Stimulated activated CD8-positive, alpha-beta memory T cell treated with anti-CD3 and anti-CD28 coated beads, Interleukin-15, amount 100 ng/mL, for 4 hours (primary cell): ENCODE measurements at places on chromosomes 1 and 21.

DNA sequence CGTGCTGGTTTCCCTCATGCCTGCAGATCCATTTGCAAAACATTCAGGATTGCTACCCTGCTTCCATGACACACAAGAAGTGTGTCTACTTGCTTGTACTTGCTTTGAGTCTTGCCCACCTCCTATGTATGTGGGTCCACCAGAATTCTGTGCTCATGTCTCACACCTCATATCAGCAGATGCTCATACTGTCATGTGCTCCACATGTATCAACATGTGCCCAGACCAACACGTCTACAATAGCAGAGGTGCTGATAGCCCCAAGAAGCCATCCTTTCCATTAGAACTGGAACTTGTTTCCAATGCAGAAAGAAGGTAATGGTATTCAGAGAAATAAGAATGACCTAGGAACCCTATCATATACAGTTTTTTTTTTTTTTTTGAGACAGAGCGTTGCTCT is 27.9 kb upstream of the MYOC start:
- no peak for DNase-seq

DNA sequence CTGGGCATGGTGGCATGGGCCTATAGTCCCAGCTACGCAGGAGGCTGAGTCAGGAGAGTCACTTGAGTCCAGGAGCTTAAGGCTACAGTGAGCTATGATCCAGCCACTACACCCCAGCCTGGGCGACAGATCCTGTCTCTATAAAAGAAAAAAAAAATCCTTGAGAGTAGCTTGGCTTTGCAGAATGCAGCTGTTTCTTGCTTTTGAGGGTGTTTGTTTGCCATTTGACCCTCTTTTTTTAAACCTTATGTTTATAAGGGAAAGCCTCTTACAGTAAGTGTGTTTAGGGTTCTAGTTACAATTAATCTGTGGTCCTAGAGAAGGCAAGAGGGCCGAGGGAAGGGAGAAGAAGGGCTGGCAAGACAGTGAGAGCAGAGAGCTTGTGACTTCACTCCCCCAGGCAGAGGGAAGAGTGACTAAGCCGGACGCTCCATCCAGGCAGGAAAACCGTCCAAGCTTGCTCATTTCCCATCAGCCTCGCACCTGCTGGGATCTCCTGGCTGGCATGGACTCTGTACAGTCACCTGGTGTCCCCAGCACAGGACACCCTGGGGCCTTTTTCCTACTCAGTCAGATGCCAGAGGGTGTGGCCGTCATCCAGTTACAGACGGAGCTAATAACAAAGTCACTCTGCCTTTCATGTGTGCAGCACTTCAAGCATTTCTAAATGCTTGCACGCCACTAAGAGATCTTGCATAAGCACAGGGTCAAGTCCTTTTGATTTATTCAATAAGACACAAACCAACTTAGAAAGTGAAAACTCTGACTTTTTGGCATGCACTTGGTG is 55.5 kb upstream of the PSEN2 start:
- no peak for DNase-seq

DNA sequence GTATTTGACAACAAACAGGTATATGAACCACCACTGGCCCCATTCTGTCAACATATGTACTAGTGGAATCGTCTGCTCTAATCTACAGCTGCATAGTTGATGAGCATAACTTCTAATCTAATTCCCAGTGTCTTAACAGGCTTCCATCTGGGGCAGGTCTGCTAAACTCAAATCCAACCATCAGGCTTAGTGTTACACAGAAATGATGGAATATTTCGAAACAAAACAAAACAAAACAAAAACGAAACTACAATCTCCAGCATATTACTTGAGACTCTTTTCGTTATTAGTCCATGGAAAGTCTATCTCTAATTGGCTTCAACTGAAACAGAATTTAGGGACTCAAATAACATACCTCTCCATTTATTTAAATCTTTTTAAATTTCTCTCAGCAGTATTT is 37.6 kb downstream of the DIPK1A start:
- DNase-seq, result no peak

GRCh38 chr21:21722731-21723130 is 724.5 kb downstream of the NCAM2 start:
- no peak for DNase-seq

- no peak for DNase-seq
Observed at GRCh38 chr1:53557369-53557768, 98.2 kb downstream of the DMRTB1 start.

DNA sequence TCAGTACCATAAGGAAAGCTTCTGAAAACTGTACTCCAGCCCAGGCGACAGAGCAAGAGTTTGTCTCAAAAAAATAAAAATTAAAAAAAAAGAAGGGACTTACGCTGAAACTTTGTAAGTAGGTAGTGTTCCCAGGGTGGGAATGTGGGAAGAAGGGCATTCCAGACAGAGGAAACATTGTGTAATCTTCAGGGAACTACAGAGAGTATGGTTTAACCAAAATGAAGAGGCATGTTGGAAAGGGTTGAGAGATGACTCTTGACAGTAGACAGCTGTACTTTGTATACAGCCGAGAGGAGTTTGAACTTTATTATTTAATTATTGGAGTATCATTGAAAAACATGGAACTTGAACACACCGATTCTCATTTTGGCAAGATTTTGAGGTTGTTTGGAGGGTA is 43.0 kb downstream of the PPP2R5A start:
- DNase-seq, result no peak

DNA sequence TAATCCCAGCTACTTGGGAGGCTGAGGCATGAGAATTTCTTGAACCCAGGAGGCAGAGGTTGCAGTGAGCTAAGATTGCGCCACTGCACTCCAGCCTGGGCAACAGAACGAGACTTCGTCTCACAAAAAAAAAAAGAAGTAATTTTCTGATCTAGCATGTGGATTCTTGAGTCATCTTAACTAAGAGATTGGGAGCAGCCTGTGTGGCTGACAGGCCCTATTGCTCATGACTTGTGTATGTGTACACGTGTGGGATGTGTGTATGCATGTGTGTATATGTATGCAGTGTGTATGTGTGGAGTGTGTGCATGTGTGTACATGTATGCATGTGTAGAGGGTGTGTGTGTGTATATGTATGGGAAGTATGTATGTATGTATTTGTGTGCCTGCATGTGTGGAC is 29.5 kb downstream of the DOP1B start:
- no peak for DNase-seq

DNA sequence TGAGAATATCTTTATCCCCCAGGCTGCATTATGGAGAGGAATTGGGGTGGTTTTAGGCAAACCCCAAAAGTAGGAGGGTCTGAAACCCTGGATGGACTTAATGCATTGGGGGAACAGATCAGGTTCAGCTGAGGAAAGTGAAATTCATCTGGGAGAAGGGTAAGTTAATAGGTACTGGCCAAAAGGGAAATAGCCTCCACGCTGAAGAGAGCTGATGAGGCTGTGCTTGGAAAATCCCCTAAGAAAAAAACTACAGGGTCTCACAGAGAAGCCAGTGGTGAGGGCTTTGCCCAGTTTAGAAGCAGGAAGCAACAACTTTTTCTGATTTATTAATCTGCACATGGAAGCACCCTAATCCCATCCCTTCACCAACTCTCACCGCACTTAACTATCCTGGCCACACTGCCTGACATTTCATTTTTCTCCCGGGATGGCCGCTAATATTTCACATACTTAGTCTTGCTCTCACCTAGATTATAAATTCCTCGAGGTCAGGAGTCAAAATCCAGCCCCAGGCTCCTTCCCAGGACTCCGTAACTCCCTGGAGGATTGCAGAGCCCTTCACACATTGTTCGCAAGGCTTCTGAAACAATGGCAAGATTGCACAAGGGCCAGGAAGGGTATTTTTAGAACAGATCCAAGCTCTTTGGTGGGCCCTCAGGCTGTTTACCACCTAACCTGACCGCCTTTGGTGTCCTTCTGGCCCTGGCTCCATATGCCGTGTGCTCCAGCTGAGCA is 60.9 kb upstream of the TARBP1 start:
- no peak for DNase-seq

DNA sequence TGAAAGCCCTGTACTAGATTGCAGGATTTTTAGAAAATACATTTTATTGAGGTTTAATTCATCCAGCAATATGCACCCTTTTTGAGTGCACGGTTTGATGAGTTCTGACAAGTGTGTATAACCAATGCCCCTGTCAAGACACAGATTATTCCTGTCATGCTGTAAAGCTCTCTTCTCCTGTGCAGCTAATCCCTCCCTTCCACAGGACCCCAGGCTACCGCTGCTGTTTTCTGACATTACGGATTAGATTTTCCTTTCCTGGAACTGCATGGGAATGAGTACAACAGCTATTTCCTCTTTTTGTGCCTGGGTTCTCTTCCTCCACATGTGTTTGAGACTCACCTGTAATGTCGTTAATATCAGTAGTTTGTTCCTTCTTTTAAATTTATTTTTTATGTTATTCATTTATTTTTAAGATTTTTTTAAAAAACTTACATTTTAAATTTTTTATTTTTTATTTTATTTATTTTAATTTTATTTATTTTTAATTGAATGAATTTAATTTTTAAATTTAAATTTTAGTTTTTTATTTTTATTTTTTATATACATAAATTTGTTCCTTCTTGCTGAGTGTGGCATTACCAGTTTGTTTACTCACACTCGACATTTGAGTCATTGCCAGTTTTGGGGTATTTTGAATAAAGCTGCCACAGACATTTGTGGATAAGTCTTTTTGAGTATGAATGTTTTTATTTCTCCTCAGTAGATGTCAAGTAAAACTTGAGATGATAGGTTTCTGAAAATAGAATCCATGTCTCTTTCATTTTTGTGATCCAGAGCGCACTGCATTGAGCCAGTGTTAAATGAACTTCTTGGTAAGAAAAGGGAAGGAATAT is 79.0 kb upstream of the B3GALT5 start:
- no peak for DNase-seq

- DNase-seq, result no peak
Observed at GRCh38 chr1:116356673-116357072, 16.4 kb upstream of the ATP1A1 start.

DNA sequence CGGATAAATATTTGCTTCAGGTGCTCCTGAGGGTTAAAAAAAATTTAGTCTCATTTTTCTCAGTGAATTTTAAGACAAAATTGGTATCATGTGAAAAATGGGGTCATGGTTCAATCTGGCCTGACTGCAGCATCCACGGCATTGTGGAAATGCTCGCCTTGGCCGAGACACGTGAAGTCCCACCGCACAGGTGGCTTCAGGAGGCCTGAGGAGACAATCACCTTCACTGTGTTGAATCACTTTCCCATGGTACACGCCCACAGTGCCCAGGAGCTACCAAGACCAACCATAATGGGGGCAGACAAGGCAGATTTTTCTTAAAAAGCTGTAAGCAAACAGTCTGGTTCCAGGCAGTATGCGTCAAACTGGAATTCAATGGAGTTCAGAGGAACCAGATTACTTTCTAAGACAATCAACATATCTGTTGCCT is 11.0 kb upstream of the CPLANE2 start:
- no peak for DNase-seq

- no peak for DNase-seq
Observed at GRCh38 chr1:36882536-36883285, 151.6 kb downstream of the GRIK3 start.

GRCh38 chr1:176989023-176989422 is 175.5 kb downstream of the ASTN1 start:
- no peak for DNase-seq

DNA sequence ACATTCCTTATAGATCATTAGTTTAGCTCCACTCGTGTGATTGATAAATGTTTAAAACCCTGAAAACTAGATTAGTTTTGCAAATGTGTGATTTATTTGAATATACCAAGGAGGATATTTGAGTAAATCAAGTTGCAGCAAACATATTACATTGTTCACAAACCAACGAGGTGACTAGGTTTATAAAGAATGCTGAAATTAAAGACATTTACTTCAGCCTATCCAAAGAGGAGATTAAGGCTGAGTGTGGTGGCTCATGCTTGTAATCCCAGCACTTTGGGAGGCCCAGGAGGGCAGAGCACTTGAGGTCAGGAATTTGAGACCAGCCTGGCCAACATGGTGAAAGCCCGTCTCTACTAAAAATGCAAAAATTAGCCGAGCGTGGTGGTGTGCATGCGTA is 34.1 kb downstream of the VTCN1 start:
- DNase-seq, result no peak

DNA sequence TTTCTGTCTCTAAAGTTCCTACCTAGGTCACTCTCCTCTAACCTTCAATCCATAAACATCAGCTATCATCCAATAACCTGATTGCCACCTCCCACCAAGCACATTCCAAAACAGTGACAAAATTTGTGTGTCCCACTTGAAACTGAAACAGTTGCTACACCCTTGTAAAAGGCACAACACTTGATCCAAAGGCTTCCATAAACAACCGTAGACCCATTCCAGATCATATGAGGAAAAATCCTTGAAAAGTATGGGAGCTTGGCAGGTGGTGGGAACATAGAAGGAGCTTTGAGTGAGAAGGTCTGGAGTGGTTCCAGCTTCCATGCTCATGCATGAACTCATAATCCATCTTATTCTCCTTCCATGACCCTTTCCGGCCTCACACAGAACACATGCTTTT is 82.0 kb upstream of the ATP1A1 start:
- DNase-seq, result no peak

GRCh38 chr1:234627009-234627950 is 17.3 kb upstream of the IRF2BP2 start:
- no peak for DNase-seq

- DNase-seq, result no peak
Observed at GRCh38 chr1:100585786-100586185, 47.8 kb downstream of the GPR88 start.

DNA sequence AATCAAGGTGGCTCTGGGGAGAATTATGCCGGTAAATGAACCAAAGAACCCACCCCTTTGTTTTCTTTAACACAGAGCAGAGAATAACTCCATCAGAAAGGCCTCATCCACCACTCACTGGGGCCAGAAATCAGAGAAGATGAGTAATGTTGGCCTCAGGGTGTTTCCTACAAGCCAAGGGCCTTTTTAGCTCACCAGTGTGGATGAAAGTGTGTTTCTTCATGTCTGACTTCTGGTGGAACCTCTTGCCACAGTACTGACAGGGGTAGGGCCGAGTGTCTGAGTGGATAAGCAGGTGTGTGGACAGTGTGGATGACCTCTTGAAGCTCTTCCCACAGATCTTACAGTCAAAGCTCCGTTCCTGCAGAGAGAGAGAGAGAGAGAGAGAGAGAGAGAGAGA is 8.3 kb downstream of the GFI1 start:
- no peak for DNase-seq

DNA sequence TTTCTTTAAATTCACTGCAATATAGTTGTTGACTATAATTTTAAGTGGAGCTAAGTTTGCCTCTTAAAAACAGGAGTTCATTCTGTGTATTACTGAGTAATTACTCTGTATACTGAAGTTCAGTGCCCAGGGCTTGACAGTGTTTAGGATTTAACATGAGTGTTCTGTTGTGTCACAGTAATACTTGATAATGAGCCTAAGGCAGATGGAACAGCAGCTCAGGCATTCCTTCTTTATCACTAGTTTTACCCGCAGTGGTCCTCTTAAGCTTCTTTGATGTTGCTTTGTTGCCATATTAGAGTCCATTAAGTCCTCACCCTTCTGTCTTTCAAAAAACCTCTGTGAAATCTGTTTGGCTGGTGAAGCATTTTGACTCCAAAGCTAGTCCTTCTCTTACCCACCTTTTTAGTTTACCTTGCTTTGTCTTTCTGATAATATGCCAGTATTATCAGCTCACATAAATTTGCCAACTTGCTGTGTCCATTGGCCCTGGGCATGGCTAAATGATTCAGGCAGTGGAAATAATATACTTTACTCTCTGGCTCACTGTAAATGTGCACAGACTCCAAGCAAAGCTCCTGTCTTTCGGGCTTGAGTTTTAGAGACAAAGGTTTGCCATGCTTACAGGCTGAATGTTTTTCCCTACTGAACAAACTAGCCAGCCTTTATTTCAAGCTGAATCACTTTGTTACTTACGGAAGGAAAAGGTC is 17.7 kb downstream of the HIPK1 start:
- DNase-seq, result no peak
